ENCODE measurements at places on chromosomes 6 and 20. TPM values are rescaled to one million over a fixed set of nuclear protein-coding genes. Genes with fewer than 3 reads are reported as not detected.

GRCh38 chr6:16602035-16602434 lies 159.2 kb downstream of the ATXN1 start:
- no peak for DNase-seq

DNA sequence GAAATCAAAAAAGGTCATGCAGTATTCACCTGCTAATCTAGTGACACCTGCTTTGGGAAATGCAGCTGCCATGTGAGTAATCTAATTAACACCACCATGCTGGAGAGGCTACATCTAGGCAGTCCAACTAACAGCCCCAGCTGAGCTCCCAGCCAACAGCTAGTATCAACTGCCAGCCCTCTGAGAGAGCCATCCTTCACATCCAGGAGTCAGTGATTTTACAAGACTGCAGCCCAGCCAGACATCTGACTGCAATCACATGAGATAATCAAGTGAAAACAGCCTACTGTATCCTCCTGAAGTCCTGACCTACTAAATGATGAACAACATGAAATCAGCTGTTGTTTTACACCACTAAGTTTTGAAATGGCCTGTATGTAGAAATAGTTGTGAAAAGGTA lies 298.4 kb downstream of the TRDN start:
- no peak for DNase-seq

DNA sequence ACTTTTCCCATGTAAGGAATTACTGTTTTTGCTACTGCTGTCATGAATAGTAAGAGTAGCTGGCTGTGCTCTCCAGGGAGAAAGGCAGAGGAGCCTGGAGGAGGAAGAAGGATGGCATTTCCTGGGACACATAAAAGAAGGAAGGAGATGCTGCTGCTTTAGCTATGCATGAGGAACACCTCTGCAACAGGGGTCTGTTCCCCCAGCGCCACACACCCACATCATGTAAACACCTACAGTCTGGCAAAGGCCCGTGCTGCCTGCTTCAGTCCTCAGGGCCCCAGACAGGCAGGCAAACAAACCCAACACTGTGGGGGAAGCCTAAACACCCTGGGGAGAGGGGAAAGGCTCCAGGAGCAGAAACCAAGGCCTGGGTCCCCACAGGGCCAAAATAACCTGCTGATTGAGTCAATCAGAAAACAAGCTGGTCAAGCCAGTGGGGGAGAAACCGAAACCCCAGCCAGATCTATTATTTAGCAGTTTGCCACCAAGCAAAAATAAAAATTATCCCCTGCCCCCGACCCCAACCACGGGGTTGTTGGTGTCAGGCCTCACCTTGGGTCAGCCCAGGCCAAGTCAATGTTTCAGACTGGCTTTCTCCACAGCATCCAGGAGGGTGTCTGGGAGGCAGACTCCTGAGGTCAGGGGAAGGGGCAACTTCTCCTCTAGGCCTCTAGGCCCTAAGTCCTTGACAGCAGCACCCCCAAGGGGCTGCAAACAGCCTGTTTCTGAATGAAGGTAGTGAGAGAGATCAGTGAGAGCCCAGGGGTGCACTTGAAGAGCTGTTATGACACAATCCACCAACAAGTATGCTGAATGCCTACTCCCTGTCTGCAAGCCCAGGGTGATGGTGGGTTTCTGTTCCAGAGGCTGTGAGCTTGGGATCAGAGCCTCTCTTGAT lies 34.6 kb upstream of the SCUBE3 start:
- no peak for DNase-seq

Gene HDGFL1
- not detected for total RNA-seq

GRCh38 chr20:29497261-29497671 lies 1760.2 kb upstream of the DEFB115 start:
- no peak for DNase-seq

- DNase-seq = no peak
Measured at GRCh38 chr6:17237246-17237645, 43.9 kb upstream of the RBM24 start.

DNA sequence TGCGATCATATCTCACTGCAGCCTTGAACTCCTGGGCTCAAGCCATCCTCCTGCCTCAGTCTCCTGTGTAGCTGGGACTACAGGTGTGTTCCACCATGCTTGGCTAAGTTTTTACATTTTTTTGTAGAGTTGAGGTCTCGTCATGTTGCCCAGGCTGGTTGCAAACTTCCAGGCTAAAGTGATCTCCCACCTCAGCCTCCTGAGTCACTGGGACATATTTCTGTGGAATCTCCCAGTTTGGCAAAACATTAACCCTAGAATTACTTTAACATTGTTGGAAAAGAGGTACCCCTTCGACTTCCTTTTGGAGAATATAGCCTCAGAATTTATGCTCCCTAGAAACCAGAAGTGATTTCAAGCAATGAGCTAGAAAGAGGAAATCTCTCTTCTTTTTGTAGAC lies 57.2 kb downstream of the SHLD1 start:
- no peak for DNase-seq

Gene PRL
- total RNA-seq = not detected

DNA sequence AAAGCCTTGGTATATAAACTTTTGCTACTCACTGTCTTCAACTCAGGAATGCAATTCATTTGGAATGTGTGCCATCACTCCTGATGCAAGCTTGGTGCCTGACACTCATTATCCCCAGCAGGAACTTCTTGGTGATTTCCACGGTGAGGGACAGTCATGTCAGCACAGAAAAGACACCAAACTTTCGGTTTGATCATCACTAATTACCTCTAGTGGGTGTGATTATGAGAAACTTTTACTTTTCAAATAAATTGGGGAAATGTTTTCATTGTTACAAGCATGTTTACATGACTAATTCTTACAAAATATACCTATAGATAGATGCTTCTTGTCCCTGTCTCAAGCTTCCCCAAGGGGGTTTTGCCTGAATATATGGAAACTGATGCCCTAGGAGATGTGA lies 40.9 kb downstream of the RPP40 start:
- DNase-seq = no peak

Gene ZNF337
- total RNA-seq = 7.7 TPM

GRCh38 chr6:156585859-156586258 lies 191.3 kb upstream of the ARID1B start:
- DNase-seq = no peak

DNA sequence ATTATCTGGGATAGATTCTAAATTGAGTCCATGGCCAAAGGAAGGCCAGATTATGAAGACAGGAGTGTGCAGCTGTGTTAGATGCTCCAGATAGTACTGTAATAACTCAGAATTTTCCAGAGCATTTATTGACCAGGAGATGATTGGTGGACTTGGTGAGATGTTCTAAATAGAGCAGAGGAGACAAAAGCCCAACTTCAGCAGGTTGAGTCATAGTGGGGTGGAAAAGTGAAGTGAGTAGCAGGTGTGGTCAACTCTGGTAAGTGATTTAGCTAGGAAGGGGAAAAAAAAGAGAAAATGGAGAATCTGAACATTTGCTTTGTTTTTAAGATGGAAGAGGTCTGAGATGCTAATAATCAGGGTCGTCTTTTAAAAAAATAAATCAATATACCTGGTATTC lies 227.4 kb downstream of the TMEM200A start:
- DNase-seq = no peak

GRCh38 chr6:80508885-80509630 lies 402.6 kb downstream of the BCKDHB start:
- no peak for DNase-seq

DNA sequence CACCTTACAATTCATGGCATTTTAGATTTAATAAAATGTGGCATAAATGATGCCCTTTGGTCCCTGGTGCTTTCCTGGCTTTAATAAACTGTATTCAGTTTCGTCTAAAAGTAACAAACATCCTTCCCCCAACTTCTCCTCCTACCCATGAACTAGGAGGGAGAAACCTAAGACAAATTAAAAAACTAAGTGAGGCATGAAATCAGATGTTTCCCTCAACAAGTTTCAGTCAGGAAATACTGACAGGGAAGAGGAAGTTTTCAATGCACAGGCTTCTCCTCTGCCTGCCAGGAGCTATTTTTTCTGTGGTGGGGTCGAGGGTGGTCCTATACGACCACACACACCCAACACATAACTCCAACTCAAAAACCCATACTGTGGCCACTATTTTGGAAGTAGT lies 10.0 kb downstream of the HBS1L start:
- no peak for DNase-seq

- DNase-seq = no peak
Measured at GRCh38 chr6:44253307-44254101, 3.8 kb downstream of the SLC35B2 start.

Gene LST1
- 5.1 TPM for total RNA-seq

DNA sequence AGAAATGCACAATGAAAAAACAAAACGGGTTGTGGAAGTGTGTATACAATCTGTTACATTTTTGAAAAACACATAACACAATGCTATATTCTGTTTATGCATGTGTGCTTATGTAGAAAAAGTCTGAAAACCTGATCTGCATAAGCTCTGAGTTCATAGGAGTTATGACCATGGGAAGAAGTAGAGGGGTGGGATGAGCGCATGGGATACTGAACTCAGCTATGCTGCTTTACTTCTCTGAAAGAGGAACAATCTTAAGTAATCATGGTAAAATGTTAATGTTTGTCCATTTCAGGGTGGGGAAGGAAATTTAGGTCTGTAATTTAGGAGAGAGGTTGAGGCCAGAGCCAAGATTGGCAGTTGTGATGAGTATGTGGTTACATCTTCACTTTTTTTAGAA lies 126.8 kb downstream of the MTHFD1L start:
- no peak for DNase-seq

Gene HEY2
- 2.8 TPM for total RNA-seq

Gene TGM3
- 626 TPM for total RNA-seq

GRCh38 chr6:91081452-91082067 lies 494.7 kb upstream of the MAP3K7 start:
- DNase-seq = no peak
